Dorsolateral prefrontal cortex (tissue), 122 donors: ENCODE measurements at places on chromosomes 7 and 10.

- no peak for DNase-seq
Observed at GRCh38 chr7:97075928-97076327, 41.6 kb upstream of the SDHAF3 start.

GRCh38 chr10:20990604-20991003, 93.5 kb upstream of the NEBL start:
- DNase-seq = no peak

GRCh38 chr10:10816447-10816846, 201.2 kb upstream of the CELF2 start:
- DNase-seq = no peak

DNA sequence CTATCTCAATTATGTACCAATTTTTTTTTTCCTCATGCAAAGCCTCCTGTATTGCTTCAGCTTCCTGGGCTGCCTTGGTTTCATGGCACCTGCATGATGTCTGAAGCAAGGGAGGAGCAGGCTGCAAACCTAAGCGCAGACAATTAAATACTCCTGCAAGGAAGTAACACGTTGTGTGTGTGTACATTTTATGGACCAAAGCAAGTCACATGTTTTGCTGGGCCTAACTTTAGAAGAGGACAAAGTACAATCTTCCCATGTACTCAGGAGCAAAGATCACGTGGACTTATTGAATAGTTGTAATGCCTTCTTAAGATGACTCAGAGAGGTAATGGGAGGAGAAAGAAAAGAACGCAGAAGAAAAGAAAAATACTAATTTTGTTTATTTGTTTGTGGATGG, 944.0 kb upstream of the C7orf33 start:
- no peak for DNase-seq

DNA sequence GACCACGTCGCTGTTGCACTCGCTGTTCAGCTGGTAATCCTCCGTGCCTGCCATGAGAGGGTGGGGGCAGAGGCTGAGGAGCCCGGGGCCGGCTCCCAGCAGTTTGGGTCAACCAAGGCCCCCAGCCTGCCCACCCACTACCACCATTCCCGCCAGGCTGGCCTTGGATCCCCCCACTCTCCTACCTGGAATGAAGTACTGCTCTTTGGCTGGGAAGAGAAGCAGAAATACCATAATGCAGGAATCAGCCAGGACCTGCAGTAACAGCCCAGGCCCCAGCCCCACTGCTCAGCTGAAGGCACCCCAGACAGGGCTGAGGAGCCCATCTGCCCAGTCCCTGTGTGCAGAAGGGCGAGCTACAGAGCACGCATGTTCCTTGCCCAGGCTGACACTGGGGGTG, 138.0 kb downstream of the SLIT1 start:
- DNase-seq = no peak

DNA sequence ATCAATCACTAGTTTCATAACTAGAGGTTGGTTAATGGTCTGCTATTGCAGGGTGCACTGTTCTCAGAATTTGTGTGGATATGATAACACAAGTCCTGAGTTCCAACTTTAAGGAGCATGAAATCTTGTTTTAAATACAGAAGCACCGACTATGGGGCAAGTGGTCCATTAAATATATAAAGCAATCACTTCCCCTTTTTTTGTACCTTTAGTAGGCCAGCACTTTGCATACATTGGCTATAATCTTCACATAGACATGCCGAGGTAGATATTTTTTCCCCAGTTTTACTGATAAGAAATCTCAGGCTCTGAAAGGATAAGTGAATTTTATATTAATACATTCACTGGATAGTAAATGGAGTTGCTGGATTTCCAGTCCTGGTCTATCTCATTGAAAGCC, 286.3 kb downstream of the NRG3 start:
- DNase-seq = no peak

DNA sequence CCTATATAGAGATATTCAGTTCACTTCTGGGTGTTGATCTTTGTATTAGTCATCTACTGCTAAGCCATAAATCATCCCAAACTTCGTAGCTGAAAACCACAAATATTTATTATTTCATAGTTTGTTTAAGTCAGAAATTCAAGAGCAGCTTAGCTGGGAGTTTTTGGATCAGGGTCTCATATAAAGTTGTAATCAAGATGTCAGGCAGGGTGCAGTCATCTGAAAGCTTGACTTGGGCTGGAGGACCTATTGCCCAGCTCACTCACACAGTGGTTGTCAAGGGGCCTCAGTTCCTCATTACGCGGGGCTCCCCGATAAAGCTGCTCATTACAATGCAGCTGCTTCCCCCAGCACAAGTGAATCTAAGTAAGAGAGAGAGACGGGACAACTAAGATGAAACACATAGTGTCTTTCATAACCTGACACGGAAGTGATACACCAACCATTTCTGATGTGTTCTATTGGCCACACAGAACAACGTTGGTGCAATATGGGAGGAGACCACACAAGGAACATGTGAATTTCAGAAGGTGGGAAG, 15.7 kb downstream of the PPP1R3C start:
- DNase-seq = no peak

GRCh38 chr10:10361301-10361885, 656.3 kb upstream of the CELF2 start:
- DNase-seq = no peak

GRCh38 chr10:28281726-28282315, 21.0 kb downstream of the MPP7 start:
- DNase-seq = no peak

GRCh38 chr7:16514271-16514670, 12.4 kb upstream of the LRRC72 start:
- DNase-seq = no peak

GRCh38 chr10:35453855-35454532, 117.7 kb downstream of the CCNY start:
- DNase-seq = no peak

DNA sequence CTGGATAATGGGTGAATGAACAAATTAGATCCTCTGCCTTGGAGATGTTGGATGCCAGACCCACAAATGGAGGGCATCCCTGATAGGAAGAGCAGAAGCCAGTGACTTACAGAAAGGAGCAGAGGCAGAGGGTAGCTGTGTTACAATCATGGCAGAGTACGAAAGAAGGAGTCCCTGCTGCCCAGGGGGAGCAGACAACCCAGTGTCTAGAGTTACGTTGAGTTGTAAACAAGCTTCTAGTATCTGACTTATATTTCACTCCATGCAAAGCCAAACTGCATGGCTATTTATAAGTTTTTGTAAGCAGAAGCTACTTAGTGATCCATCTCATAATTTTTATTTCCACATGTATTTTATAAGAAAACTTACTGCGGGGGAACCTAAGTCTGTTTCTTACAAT, 56.2 kb upstream of the A1CF start:
- no peak for DNase-seq

GRCh38 chr10:103632247-103632642, 138.7 kb downstream of the NEURL1 start:
- no peak for DNase-seq

DNA sequence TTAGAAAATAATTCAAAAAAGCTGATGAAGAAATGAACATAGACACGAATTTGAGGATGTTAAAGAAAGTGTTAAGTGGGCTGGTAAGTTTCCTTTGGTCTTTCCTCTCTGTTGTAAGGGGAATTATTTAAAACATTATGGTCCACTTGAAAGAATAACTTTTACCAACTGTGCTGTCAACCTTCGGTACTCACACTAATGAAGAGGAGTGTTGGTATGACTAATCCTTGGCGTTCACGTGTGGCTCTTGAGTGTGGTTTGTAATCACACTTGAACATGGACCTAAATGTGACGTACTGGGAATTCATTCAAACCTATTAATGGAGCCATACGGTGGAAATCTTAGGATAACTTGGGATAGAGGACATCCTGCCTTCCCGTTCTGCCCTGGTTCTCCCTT, 41.3 kb downstream of the TBXAS1 start:
- DNase-seq = no peak

GRCh38 chr10:65501259-65501658, 1424.6 kb upstream of the LRRTM3 start:
- no peak for DNase-seq

- DNase-seq = no peak
Observed at GRCh38 chr10:117797296-117797695, 249.4 kb downstream of the RAB11FIP2 start.

DNA sequence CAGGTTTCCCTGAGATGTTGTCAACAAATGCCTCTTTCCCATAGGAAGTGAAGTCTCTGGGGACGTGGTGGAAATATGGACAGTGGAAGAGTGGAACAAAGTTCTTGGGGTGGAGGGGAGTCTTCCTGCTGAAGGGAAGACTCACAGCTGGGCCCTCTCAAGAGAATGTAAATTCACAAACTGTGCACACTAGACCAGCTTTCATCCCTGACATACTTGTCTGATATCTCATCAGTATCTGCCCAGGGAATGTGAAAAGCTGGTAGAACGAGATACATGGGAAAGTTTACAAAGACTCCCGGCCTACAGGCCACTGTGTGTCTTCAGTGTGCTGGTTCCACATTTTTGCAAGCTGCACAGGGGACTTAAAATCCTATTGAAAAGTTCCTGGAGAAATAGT, 16.7 kb upstream of the CCDC3 start:
- DNase-seq = no peak

DNA sequence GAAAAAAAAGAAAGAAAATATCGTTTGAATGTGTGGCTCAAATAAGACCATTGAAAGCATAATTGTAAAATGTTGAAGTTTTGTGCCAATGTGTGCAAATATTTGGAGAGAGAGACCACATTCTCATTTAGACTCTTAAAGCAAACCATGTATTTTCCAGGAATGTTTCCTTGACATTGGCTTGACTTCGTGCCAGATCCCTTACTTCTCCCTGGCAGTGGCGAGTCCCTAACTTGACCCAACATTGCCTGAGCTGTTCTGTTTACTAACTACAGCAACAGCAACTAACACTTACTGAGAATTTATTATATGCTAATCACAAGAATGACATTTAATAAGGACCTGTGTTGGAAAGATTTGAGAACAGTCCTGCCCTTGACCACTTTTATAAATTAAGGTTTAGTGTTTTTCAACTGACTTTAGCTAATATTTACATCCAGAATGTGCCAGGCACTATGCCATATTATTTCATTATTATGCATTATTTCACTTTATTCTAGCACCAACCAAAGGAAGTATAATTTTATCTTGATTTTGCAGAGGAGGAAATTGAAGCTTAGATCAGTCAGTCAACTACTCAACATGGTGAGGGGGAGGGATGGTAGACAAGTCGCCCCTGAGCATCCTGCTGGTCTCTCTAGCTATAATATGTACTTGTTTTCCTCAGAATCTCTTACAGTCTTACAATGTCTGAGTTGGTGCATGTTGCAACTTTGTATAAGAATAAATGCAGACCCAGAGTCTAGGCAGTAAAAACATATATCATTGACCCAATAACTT, 29.7 kb downstream of the ZNF467 start:
- DNase-seq = no peak

DNA sequence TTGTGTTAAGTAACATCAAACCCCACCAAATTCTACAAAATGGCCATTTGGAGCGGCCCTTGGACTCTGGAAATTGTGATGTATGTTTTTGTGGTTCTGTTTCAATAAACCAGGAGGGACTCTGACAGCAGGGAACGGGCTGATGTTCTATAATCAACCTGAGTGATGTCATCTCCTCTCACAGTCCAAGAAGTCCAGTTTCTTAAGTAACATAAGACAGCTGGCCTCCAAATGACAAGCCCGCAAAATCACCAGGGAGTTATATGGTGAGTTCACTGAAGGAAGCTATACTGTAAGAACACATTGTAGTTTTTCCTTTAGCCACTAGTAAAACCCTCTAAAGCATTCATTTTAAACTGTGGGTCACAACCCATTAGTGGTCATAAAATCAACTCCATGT, 34.0 kb downstream of the GOT1 start:
- no peak for DNase-seq

DNA sequence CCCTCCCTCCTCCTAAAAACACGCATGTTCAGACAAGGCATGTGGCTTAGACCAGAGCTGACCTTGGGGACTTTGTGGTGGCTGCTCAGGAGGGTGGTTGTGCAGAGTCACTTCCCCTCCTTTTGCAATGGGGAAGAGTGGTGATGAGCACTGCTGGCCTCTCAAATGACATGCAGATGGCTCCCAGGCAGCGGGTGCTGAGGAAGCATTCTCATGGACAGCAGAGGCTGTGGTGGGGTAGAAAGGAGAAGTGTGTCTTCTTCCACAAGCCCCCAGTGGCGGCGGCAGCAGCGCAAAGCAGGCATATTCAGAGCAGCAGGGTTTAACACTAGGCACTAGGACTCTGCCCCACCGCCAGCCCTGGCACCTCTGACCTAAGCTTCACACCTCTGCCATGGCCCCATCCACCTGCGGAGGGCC, 105.9 kb upstream of the ANLN start:
- no peak for DNase-seq

DNA sequence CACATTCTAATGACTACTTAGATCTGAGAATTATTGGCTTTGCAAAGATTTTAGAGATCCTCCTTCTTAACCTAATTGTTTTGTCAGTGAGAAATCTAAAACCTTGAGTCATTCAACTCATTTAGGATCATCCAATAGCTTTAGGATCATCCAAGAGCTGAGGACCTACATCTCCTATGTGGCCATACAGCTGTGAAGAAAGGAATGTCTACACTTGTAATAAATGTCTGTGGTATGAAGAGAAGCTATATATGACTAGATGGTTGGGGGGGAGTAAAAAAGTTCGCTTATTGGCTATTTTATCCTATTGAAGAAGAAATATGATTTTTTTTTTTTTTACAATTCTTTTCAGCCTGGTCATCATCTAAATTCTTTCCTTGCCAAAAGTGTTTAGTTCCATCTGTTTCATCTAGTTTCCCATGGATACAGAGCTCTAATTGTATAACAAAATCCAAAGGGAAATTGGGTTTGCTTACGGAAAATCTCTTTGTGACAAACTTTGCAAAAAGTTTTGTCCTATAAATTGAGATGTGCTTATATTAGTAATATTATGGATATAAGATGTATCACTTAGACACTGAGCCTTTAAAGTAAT, 196.7 kb downstream of the PRKG1 start:
- DNase-seq = no peak

GRCh38 chr7:95780665-95781064, 8.3 kb downstream of the DYNC1I1 start:
- DNase-seq = no peak

DNA sequence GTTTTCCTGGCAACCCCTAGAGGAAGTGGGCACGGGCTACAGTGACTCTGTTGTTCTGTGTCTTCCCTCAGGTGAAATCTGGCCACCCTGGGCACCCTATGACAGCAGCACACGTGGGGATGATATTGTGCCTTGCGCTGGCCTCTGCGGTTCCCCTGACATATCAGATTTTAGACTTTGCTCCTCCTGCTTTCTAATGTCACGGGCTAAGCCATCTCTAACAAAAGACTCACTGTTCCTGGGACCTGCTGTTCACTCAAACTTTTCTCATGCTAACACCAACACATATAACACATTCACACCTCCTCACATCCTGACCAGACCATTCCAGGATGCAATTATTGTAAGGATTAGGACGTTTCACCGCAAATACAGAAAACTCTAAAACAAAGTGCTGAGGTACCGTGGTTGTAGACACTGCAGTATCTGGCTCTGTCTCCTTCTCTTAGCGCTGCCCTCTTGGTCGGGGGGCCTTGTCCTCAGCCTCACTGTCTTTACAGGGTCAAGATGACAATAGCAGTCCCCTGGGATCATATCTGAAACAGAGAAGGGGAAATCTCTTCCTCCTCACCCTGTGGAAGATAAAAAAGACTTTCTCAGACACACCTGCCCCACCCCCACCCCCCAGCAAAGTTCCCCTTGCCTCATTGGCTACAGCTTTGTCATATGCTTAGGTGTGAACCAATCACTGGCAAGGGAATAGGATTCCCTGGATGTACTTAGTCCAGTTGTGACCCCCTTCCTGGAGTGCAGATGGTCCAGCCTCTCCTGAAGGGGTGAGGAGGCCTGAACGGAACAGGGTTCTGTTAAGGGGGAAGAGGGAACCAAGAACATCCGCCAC, 14.1 kb downstream of the CHN2 start:
- no peak for DNase-seq

GRCh38 chr7:77395626-77396025, 20.5 kb downstream of the GSAP start:
- DNase-seq = no peak
